ENCODE measurements at places on chromosomes 7 and 10. TPM values are rescaled to one million over a fixed set of nuclear protein-coding genes. Genes with fewer than 3 reads are reported as not detected.

GRCh38 chr7:84664626-84665025 is 470.0 kb upstream of the SEMA3A start:
- DNase-seq, result no peak

- DNase-seq, result no peak
Observed at GRCh38 chr7:5012985-5013384, 32.7 kb upstream of the RBAK start.

DNA sequence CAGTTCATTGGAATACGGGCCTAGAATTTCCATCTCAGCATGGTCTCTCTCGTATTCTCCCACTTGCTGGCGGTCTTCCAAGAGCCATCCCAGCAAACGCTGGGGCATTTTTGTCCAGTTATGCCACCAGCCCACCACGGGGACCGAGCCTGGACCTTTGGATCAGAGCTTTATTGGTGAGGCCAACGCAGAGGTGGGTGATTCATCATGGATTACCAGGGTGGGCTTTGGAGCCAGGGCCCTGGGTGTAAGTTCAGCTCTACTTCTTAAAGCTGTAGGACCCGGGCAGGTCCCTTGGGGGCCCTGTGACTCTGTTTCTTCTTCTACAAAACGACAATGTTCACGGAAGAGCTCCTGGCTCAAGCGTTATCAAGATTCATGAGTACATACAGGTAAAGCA is 22.7 kb upstream of the PITRM1 start:
- no peak for DNase-seq

- no peak for DNase-seq
Observed at GRCh38 chr10:124129471-124129870, 36.1 kb upstream of the CHST15 start.

DNA sequence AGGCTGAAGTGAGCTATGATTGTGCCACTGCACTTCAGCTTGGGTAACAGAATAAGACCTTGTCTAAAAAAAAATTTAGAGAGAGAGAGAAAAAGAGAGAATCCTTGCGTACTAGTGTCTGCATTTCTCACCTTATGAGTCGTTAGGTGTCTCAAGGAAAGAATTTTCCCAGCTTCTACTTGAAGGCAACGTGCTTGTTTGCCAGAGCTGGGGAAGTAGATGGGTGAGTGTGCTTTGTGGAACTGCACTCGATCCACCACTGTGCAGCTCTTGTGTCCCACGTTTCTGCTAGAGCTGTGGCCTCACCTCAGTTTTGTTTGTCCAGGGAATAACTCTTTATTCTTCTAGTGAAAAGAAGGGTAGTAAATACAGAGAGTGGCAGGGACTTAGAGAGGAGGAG is 38.9 kb downstream of the HDAC9 start:
- no peak for DNase-seq

GRCh38 chr10:35420044-35420443 is 83.7 kb downstream of the CCNY start:
- no peak for DNase-seq

The CALML3 gene
- not detected for total RNA-seq

Measured in activated B cell treated with CpG ODN at 0.5 μM for 24 hours (primary cell).